ENCODE measurements at places on chromosomes 4 and X.

- DNase-seq, result no peak
Measured at GRCh38 chr4:55524844-55525571, 21.7 kb downstream of the CLOCK start.

- DNase-seq, result no peak
Measured at GRCh38 chr4:105598787-105599186, 46.4 kb downstream of the ARHGEF38 start.

DNA sequence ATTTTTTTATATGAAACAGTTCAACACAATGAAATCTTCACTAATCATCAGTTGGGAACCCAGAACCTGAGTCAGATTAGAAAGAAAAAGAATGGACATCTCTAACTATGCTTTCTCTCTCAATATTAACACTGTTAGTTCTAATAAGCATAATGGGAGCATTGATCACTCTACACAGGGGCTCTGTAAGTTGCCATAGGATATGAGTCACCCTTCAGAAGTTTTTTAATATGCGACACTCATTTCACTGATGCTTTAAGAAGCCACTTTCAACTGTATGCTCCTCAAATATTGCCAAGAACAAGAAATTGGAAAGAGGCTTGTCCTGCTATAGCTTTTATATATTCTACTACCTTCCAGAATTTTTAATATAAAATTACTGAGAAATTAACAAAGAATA is 187.0 kb downstream of the AASDH start:
- DNase-seq, result no peak

GRCh38 chrX:153397256-153397960 is 3.7 kb downstream of the PNMA6E start:
- no peak for DNase-seq

DNA sequence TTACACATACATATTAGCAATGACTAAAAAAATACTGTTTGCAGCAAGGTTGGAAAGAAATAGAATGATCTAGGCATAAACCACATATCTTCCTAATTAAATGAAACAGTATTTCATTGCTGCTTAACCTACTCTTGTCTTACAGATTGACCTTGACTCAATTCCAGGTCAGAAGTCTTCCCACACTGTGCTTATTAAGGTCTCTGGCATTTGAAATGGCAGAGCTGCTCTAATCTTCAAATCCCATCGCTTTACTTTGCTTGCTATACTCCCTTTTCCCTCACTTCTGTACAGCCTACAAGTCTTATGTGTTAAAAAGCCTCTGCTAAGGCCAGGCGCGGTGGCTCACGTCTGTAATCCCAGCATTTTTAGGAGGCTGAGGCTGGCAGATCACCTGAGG is 424.5 kb downstream of the RPA4 start:
- DNase-seq, result no peak
